ENCODE measurements at places on chromosomes 11 and 22. TPM values are rescaled to one million over a fixed set of nuclear protein-coding genes. Genes with fewer than 3 reads are reported as not detected.

Gene OR4A16
- total RNA-seq = not detected

Gene OR5D18
- total RNA-seq = not detected

Gene PDGFD
- total RNA-seq = 0.41 TPM

Gene CDCA5
- 1.2 TPM for total RNA-seq

Gene OR51E2
- not detected for total RNA-seq

Gene SLC22A9
- total RNA-seq = not detected

Gene TEX12
- not detected for total RNA-seq

Gene DKK3
- 4.6 TPM for total RNA-seq

Gene POU2AF2
- total RNA-seq = not detected

Gene ADAMTS15
- total RNA-seq = not detected

Gene TMEM191C
- 2.8 TPM for total RNA-seq

Gene CARD18
- not detected for total RNA-seq

Gene CCDC188
- not detected for total RNA-seq

Gene C11orf21
- 40.2 TPM for total RNA-seq

Gene PTGDR2
- 0.19 TPM for total RNA-seq

Gene OR52E8
- not detected for total RNA-seq

All from CD8-positive, alpha-beta T cell (primary cell).